HCEC 1CT (cell line): ENCODE measurements at places on chromosomes 3 and 15.

- DNase-seq, result no peak
Observed at GRCh38 chr15:98824595-98824994, 176.3 kb downstream of the IGF1R start.

DNA sequence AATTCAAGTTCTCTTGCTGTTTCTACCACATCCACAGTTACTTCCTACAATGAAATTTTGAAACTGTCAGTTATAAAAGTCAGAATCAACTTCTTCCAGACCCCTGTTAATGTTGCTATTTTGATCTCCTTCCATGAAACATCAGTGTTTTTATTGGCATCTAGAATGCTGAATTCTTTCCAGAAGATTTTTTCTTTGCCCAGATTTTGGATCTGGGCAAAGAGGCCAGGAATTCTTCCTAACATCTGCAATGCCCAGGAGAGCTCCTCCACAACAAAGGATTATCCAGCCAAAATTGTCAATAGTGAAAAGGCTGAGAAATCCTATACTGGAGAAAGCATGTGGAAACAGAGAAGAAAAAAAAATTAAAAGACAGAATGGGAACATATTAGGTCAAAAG, 75.5 kb downstream of the SERPINI1 start:
- DNase-seq, result no peak

- DNase-seq, result no peak
Observed at GRCh38 chr3:151182349-151183079, 20.5 kb downstream of the GPR171 start.

DNA sequence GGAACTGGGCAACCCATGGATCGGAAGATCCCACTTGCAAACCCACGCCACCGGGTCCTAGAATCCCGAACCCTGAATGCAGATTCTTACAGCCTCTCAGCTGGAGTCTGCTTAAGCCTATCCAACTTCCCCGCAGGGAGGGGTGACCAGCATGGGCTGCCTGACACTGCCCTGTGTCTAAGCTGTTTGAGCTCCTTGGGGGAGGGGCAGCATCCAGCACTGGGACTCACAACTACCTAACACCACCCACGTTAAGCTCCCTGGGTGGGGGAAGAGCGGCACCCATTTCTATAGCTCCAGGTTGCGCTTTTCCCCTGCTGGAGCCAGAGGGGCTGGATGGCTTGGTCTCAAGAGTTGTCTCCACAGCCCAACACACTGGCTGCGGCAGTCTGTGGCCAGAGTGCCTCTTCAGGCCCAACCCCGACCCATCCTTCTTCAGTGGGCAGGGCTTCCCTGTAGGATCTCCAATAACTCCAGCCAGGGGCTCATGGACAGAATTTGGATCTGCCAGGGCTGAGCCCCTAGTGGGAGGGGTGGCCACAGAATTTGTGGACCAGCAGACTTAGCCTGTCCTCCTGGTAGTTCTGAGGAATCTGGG, 649.2 kb downstream of the TUSC7 start:
- DNase-seq, result no peak

- DNase-seq, result no peak
Observed at GRCh38 chr3:13823692-13824091, 56.2 kb downstream of the WNT7A start.
